ENCODE measurements at places on chromosomes 7 and 10. TPM values are rescaled to one million over a fixed set of nuclear protein-coding genes. Genes with fewer than 3 reads are reported as not detected.

The AGMO gene
- total RNA-seq: not detected

The CTBP2 gene
- total RNA-seq: 52.6 TPM

The ADO gene
- total RNA-seq: 16.1 TPM

The IRF5 gene
- 0.45 TPM for total RNA-seq

The TRIM4 gene
- 15.6 TPM for total RNA-seq

The TFEC gene
- total RNA-seq: not detected

The MKX gene
- 1.2 TPM for total RNA-seq

The PALD1 gene
- 1.3 TPM for total RNA-seq

The VPS37D gene
- 1.8 TPM for total RNA-seq
